Neural progenitor cell (in vitro differentiated cells): ENCODE measurements at places on chromosomes 12 and 14. TPM values are rescaled to one million over a fixed set of nuclear protein-coding genes. Genes with fewer than 3 reads are reported as not detected.

Gene GXYLT1
- total RNA-seq = 16.8 and 27.5 TPM in 2 replicates

Gene MAP4K5
- 114 and 122 TPM in 2 replicates for total RNA-seq

Gene USP15
- 29.6 and 36.0 TPM in 2 replicates for total RNA-seq

Gene GPR65
- not detected in 2 replicates for total RNA-seq

Gene KRT74
- total RNA-seq = not detected in 2 replicates

Gene GDF3
- total RNA-seq = not detected in 2 replicates

Gene KIF26A
- 6.1 and 40.2 TPM in 2 replicates for total RNA-seq

Gene ISM2
- 0.07 and 0.12 TPM in 2 replicates for total RNA-seq

DNA sequence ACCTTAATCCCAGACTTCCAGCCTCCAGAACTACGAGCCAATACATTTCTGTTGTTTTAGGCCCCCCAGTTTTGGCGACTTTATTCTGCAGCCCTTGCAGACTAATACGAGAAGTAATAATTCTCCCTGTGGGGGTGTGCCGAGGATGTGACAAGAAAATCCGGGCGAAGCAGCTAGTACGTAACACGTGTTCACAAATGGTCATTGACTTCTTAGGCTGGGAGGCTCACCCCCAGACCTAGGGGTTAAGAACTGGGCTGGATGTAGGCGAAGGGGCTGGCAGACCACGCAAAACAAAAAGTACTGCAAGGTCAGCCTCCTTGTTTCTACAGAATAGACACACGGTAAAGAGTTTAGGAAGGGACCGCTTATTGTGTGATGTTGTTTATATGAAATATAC is 69.8 kb upstream of the ESRRB start:
- no peak for DNase-seq
- H3K36me3 ChIP-seq = no peaks in the 10 kb centered on the region
- no peak overlapping the region for H3K4me3 ChIP-seq
- H3K27me3 ChIP-seq = peaks cover 42% of the 10 kb centered on the region
- H3K27ac ChIP-seq = no peak overlapping the region

DNA sequence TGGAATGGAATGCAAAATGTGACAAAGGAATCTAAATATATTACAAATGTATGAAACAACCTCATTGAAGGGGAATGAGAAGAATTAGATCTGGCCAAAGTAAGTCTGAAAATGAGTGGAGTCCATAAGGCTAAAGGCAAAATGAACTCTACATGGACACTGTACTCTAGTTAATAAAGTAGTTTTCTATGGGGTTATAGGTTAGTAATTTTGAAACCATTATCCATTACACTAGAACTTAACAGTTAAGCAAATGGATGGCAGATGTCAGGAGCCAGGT is 222.1 kb downstream of the NUAK1 start:
- H3K4me3 ChIP-seq = no peak overlapping the region
- no peaks in the 10 kb centered on the region for H3K4me1 ChIP-seq
- H3K36me3 ChIP-seq = no peaks in the 10 kb centered on the region
- no peak overlapping the region for H3K27ac ChIP-seq
- no peaks in the 10 kb centered on the region for H3K27me3 ChIP-seq

GRCh38 chr14:57987596-57988300 is 121.9 kb upstream of the SLC35F4 start:
- no peaks in the 10 kb centered on the region for H3K27me3 ChIP-seq
- no peak overlapping the region for H3K27ac ChIP-seq
- no peak overlapping the region for H3K4me3 ChIP-seq
- no peak for DNase-seq
- H3K36me3 ChIP-seq = no peaks in the 10 kb centered on the region
- peaks cover 3% of the 10 kb centered on the region for H3K4me1 ChIP-seq

DNA sequence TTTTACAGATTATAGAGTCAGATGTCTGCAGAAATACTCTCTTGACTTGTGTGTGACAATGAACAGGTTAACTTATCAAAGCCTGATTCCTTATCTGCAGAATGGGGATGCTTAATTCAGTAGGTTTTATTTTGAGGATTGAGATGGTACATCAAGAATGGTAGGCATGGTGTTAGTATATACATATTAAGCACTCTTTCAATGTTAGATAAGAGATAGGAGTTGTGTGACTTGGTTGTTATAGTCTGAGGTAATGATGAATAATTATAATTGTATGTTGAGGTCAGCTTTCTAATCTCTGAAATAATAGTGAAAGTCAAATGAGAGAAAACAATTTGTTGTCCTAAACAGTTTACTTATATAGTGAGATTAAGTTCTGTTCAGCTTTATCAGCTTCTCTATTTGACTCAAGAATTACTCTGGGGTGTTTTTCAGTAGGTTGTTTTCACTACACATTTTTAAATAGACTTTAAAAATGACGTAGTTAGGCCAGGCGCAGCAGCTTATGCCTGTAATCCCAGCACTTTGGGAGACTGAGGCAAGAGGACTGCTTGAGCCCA is 11.9 kb downstream of the PALS1 start:
- peaks cover 8% of the 10 kb centered on the region for H3K4me1 ChIP-seq
- H3K4me3 ChIP-seq = no peak overlapping the region
- DNase-seq = no peak
- H3K27ac ChIP-seq = no peak overlapping the region
- no peaks in the 10 kb centered on the region for H3K27me3 ChIP-seq
- H3K36me3 ChIP-seq = no peaks in the 10 kb centered on the region

- no peak overlapping the region for H3K4me3 ChIP-seq
- H3K27me3 ChIP-seq = no peaks in the 10 kb centered on the region
- H3K36me3 ChIP-seq = no peaks in the 10 kb centered on the region
- H3K27ac ChIP-seq = no peak overlapping the region
- H3K4me1 ChIP-seq = no peaks in the 10 kb centered on the region
These were observed 188.2 kb downstream of the PLCZ1 start for GRCh38 chr12:18549598-18549997.

DNA sequence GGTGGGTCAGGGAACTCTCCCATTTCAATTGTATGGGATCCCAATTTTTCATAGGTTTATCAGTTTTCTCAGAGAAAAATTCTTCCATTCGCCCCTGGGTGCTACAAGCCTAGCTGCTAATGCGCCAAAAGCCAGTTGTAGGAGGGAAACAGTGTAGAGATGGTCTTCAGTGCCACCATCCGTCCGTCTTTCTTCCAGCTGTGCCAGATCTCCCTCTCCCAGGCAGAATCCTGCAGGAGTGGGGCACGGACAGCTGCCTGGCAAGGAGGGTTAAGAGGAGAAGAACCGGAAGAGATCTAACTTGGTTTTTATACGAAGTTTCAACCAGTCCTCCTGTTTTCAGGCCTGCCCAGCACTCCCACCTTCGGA is 38.9 kb upstream of the FUT8 start:
- no peak overlapping the region for H3K27ac ChIP-seq
- H3K4me3 ChIP-seq = no peak overlapping the region
- DNase-seq = no peak
- peaks cover 8% of the 10 kb centered on the region for H3K4me1 ChIP-seq

GRCh38 chr12:19012965-19013364 is 116.6 kb upstream of the PLEKHA5 start:
- no peak for DNase-seq
- no peaks in the 10 kb centered on the region for H3K36me3 ChIP-seq
- H3K27ac ChIP-seq = no peak overlapping the region
- no peaks in the 10 kb centered on the region for H3K27me3 ChIP-seq
- no peak overlapping the region for H3K4me3 ChIP-seq
- peaks cover 17% of the 10 kb centered on the region for H3K4me1 ChIP-seq

GRCh38 chr14:96962337-96962736 is 165.2 kb downstream of the VRK1 start:
- H3K27ac ChIP-seq = no peak overlapping the region
- H3K27me3 ChIP-seq = no peaks in the 10 kb centered on the region
- no peak for DNase-seq
- H3K4me3 ChIP-seq = no peak overlapping the region
- no peaks in the 10 kb centered on the region for H3K36me3 ChIP-seq

- H3K36me3 ChIP-seq = no peaks in the 10 kb centered on the region
- DNase-seq = peak; percentile 75
- H3K27me3 ChIP-seq = no peaks in the 10 kb centered on the region
- no peak overlapping the region for H3K4me3 ChIP-seq
- no peaks in the 10 kb centered on the region for H3K4me1 ChIP-seq
These were observed 4.8 kb upstream of the LMNTD1 start for GRCh38 chr12:25557830-25558436.

GRCh38 chr14:51869411-51870100 is 9.1 kb downstream of the GNG2 start:
- peaks cover 18% of the 10 kb centered on the region for H3K4me1 ChIP-seq
- no peak overlapping the region for H3K4me3 ChIP-seq
- H3K27ac ChIP-seq = no peak overlapping the region
- no peak for DNase-seq
- H3K36me3 ChIP-seq = no peaks in the 10 kb centered on the region
- no peaks in the 10 kb centered on the region for H3K27me3 ChIP-seq

- no peak overlapping the region for H3K4me3 ChIP-seq
- no peaks in the 10 kb centered on the region for H3K4me1 ChIP-seq
- no peak overlapping the region for H3K27ac ChIP-seq
- no peak for DNase-seq
- no peaks in the 10 kb centered on the region for H3K36me3 ChIP-seq
These were observed 54.6 kb upstream of the ATXN7L3B start for GRCh38 chr12:74483057-74483456.

GRCh38 chr14:35407306-35407630 is 2.7 kb upstream of the NFKBIA start:
- no peak overlapping the region for H3K27ac ChIP-seq
- H3K4me3 ChIP-seq = no peak overlapping the region
- H3K27me3 ChIP-seq = no peaks in the 10 kb centered on the region
- no peak for DNase-seq
- peaks cover 7% of the 10 kb centered on the region for H3K4me1 ChIP-seq

DNA sequence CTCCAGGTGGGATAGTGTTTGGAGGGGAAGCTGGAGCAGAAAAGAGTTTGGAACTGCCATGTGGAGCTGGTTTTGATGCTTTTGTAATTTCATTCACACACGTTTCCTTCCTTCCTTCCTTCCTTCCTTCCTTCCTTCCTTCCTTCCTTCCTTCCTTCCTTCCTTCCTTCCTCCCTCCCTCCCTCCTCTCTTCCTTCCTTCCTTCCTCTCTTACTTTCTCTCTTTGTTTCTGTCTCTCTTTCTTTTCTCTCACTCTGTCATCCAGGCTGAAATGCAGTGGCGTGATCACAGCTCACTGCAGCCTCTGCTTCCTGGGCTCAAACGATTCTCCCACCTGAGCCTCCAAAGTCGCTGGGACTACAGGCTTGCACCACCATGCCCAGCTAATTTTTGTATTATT is 168.0 kb upstream of the ARID2 start:
- no peaks in the 10 kb centered on the region for H3K4me1 ChIP-seq
- no peaks in the 10 kb centered on the region for H3K27me3 ChIP-seq
- no peaks in the 10 kb centered on the region for H3K36me3 ChIP-seq
- no peak overlapping the region for H3K4me3 ChIP-seq

DNA sequence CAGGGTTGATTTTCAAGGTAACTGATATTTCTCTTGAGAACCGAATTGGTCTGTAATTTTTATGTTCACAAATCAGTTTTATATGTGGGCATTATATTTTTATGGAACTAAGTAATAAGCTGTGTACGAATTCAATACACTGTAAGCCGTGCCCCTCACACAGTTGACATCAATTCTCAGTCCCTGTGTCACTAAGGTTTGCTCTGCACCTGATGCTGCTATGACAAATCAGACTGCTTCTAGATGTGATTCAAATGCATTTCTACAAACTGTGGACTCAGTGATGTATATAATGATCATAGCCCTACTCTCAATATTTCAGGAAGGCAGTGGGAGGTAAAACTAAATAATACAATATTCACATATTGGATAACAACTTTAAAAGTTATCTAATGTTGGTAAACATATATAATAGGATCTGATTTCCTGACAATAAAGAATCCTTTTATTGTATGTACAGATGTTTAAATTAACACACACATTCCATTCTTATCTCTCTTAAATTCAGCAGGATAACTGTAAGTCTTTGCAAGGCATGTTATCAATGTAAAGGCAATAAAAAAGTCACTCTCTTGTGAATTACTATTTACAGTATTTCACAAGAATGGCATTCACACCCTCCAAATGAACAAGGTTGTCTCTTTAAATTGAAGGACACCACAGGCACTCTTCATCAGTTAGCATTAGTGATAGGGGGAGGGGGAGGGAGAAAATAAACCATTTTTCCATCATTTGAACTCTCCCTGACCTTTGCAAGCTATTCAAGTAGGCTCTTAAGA is 87.2 kb upstream of the SOX5 start:
- no peak overlapping the region for H3K27ac ChIP-seq
- no peak overlapping the region for H3K4me3 ChIP-seq
- no peaks in the 10 kb centered on the region for H3K36me3 ChIP-seq
- H3K27me3 ChIP-seq = no peaks in the 10 kb centered on the region

DNA sequence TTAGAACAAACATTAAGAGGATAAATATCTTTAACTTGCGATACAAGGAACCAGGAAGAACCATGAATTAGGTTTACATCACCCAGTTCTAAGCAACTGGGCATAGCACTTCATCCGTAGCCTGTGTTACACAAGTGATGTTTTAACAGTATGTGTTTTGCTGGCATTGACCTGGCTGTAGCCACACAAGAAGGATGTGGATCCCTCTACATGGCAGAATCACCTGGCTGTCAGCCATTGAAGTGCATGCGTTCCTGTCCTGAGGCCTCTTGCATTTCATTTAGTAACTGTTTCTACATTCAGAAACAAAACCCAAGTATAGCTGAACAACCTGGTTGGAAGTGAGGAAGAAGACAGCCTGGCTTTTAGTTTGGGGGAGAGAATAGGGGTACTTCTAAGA is 72.2 kb downstream of the TGFB3 start:
- no peaks in the 10 kb centered on the region for H3K27me3 ChIP-seq
- no peak for DNase-seq
- no peaks in the 10 kb centered on the region for H3K36me3 ChIP-seq
